ENCODE measurements at places on chromosomes 2 and 18. TPM values are rescaled to one million over a fixed set of nuclear protein-coding genes. Genes with fewer than 3 reads are reported as not detected.

DNA sequence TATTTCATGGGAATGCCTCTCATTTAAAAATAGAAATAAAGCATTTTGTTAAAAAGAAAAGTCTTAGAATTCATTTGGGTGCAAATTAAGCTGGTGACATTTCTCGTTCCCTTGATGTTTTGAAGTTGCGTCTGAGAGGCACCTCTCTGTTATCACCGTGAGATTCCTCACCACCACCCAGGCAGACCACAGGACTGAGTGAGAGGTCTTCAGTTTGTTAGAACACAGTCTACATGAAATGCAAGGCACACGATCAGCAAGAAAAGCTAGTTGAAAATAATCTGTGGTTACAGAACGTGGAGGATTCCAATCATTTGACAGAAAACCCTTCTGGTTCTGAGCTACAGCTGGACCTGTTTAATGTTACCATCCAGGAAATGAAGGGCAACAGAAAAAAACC lies 116.0 kb downstream of the UXS1 start:
- no peaks in the 10 kb centered on the region for H3K36me3 ChIP-seq
- no peak overlapping the region for H3K4me3 ChIP-seq
- no peak for DNase-seq

- no peak for DNase-seq
- no peak overlapping the region for H3K4me3 ChIP-seq
- no peaks in the 10 kb centered on the region for H3K36me3 ChIP-seq
- no peak overlapping the region for H3K27ac ChIP-seq
- H3K27me3 ChIP-seq, result no peaks in the 10 kb centered on the region
- no peaks in the 10 kb centered on the region for H3K4me1 ChIP-seq
These were observed 442.2 kb downstream of the DSEL start for GRCh38 chr18:67074309-67074708.

The FBXO48 gene
- total RNA-seq, result 0.18 TPM

- H3K36me3 ChIP-seq, result no peaks in the 10 kb centered on the region
- H3K4me1 ChIP-seq, result no peaks in the 10 kb centered on the region
- H3K27me3 ChIP-seq, result no peaks in the 10 kb centered on the region
- H3K27ac ChIP-seq, result no peak overlapping the region
- H3K4me3 ChIP-seq, result no peak overlapping the region
- no peak for DNase-seq
These were observed 100.2 kb upstream of the CSRNP3 start for GRCh38 chr2:165369131-165369897.

- no peak overlapping the region for H3K27ac ChIP-seq
- no peak overlapping the region for H3K4me3 ChIP-seq
- peaks cover 5% of the 10 kb centered on the region for H3K27me3 ChIP-seq
- no peak for DNase-seq
- peaks cover 6% of the 10 kb centered on the region for H3K4me1 ChIP-seq
These were observed 265.5 kb downstream of the TGIF1 start for GRCh38 chr18:3715231-3716080.

The BMP10 gene
- not detected for total RNA-seq

DNA sequence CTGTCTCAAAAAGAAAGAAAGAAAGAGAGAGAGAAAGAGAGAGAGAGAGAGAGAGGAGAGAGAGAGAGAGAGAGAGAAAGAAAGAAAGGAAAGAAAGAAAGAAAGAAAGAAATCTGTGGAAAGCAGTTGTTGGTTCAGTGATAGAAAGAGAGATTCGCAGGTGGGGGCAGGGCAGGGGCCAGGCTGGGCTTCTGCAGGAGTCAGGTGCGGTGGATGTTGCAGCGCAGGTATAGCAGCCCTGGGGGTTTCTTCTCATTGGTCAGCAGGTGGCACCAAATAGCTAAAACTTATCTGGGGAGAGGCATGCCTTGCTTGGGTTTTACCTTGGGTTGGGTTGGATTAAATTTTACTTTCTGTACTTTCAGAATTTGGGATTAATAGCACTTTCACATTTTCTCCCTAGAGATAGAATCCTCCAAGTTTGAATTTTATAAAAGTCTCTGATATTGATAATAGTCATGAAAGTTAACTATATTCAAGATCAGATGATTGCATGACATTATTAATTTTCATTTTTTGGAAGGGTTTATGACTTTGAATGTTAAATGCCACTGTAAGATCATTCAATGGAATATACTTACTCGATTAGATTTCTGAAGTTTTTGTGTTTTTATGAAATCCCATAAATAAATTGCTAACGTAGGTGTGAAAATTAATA lies 66.6 kb downstream of the SPTBN1 start:
- H3K4me1 ChIP-seq, result peaks cover 12% of the 10 kb centered on the region
- H3K27me3 ChIP-seq, result no peaks in the 10 kb centered on the region

The GCG gene
- not detected for total RNA-seq

GRCh38 chr18:58325494-58325893 lies 281.5 kb downstream of the NEDD4L start:
- no peak overlapping the region for H3K4me3 ChIP-seq
- H3K27me3 ChIP-seq, result no peaks in the 10 kb centered on the region
- peak; percentile 33 for DNase-seq
- no peaks in the 10 kb centered on the region for H3K36me3 ChIP-seq
- H3K4me1 ChIP-seq, result peaks cover 4% of the 10 kb centered on the region
- no peak overlapping the region for H3K27ac ChIP-seq

- no peak overlapping the region for H3K27ac ChIP-seq
- H3K27me3 ChIP-seq, result no peaks in the 10 kb centered on the region
- no peaks in the 10 kb centered on the region for H3K4me1 ChIP-seq
- H3K4me3 ChIP-seq, result no peak overlapping the region
These were observed 20.8 kb downstream of the DGUOK start for GRCh38 chr2:73947412-73948018.

DNA sequence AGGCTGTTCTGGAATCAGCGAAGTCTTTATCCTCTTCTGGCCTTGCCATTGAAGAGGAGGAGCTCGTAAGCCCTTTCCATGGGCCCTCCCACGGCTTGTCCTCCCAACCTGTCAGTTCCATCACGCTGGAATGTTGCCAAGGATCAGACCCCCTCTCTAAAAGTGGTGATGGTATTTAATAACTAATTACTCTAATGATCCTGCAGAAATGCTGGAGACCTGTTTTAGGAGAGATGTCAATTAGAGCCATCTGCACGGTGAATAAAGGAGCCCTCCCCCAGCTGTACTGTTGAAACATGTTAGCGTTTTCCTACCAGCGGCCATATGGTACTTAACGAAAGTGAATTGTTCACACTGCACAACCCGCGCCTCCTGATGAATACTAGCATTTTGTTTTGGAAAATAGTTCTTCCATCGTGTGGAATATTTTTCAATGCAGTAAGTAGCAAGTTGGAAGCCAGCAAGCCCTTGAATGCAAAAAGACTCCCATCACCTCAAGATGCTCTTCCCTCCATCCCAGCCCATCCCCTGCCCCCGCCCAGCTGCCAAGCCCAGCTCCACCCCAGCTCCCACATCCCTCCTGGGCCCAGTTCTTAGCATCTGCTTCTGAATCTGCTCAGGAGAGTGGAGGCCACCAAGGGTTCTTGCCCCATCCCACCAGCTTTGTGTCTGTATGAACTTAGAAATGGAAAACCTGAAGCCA lies 145.4 kb downstream of the KLHL29 start:
- no peak overlapping the region for H3K27ac ChIP-seq
- DNase-seq, result no peak
- peaks cover 7% of the 10 kb centered on the region for H3K4me1 ChIP-seq
- no peak overlapping the region for H3K4me3 ChIP-seq

GRCh38 chr2:71567625-71568024 lies 114.3 kb downstream of the DYSF start:
- H3K27me3 ChIP-seq, result peaks cover 10% of the 10 kb centered on the region
- no peak for DNase-seq
- no peaks in the 10 kb centered on the region for H3K36me3 ChIP-seq
- H3K4me1 ChIP-seq, result no peaks in the 10 kb centered on the region
- no peak overlapping the region for H3K4me3 ChIP-seq
- no peak overlapping the region for H3K27ac ChIP-seq

DNA sequence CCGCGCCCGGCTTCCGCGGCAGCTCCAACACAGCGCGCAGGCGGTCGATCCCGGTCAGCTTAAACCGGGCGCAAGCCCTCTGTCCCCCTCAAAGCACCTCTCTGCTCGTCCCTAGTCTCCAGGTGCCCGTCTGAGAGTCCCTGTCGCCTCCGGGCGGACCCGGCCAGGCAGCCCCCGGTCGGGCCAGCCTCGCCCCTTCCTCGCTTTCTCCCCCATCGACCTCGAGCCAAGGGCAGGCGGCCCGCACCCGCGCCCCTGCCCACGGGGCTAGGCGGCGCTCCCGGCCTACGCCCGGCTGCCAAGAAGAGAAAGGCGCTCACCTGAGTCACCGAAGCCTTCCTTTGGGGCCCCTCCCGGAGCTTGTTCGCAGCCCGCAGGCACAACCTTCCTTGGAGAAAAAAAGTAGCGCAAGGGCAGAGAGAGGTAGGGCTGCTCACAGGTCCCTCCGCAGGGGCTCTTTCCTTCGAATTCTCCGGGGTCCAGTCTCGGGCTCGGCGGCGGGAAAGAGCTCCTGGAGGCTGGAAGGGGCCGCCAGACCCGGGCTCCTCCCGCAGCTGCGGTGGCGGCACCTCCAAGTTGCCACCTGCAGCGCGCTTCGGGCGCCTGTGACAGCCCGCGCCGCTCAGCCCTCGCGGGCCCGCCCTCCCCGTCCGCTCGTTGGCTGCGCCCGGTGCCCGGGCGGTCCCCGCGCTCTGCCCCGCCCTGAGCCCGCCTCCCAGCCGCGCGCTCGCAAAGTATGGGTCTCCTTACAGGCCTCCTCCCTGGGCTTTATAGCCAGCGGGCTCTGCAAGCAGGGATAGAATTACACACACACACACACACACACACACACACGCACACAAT lies 86.5 kb upstream of the EPB41L3 start:
- peak overlapping the region; percentile 60 for H3K4me3 ChIP-seq
- H3K27me3 ChIP-seq, result peaks cover 18% of the 10 kb centered on the region
- no peaks in the 10 kb centered on the region for H3K36me3 ChIP-seq
- H3K27ac ChIP-seq, result no peak overlapping the region
- peak; percentile 41 for DNase-seq
- no peaks in the 10 kb centered on the region for H3K4me1 ChIP-seq

The MEIS1 gene
- 209 TPM for total RNA-seq

The MYO7B gene
- total RNA-seq, result 0.18 TPM

The FAM136A gene
- 35.0 TPM for total RNA-seq

DNA sequence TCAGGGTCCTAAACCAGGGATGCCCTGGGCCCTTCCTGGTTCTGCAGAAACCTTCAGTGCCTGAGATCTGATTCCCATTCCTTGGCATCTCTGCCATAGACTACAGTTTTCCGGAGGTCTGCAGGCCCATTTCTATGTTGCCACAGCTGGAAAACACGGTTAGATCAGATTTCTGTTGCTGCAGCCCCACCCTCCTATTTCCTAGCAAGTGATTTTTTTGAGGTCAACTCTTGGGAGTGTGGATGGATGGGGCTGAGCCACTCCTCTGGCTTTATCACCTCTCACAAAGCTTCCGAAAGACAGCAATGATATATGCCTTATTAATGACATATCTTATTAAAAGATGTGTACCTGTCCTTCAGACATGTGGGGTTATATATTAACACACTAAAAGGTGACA lies 56.3 kb downstream of the ZAP70 start:
- no peaks in the 10 kb centered on the region for H3K27me3 ChIP-seq
- no peak overlapping the region for H3K4me3 ChIP-seq
- H3K27ac ChIP-seq, result no peak overlapping the region
- no peak for DNase-seq
